ENCODE measurements at places on chromosomes 7 and 10.

DNA sequence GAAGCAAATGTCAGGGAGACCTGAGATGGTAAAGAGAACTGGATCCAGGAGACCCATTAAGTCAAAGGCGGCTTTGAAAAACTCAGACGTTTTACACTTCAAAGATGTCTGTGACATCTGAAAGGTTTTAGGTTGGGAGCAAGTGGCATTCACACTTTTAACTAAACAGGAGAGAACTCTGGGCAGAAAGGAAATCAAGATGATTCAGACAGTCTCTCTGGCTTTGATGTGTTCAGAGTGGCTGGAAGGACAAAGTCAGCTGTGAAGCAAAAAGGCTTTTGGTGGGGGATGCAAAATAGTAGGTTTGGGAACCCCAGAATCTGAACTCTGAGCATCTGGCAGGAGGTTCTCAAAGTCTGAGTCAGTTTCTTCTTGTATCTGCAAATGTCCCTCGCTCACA, 66.6 kb downstream of the PRKCQ start:
- DNase-seq: no peak

DNA sequence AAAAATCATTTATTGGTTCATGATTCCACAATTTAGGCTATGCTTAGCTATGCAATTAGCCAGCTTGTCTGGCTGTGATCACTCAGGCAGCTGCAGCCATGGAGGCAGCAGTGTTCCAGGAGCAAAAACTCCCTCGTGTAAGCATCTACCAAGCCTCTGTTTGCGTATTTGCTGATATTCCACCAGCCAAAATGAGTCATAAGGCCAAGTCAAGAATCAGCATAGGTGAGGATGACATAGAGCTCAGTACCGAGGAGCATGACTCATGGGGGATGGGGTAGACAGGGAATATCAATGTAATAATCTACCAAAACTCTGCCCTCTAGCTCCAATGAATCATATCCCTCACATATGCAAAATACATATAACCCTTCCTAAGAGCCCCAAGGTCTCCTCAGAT, 63.3 kb downstream of the IMMP2L start:
- DNase-seq: no peak

GRCh38 chr10:70601746-70602145, 795 bp downstream of the PRF1 start:
- no peak for DNase-seq

DNA sequence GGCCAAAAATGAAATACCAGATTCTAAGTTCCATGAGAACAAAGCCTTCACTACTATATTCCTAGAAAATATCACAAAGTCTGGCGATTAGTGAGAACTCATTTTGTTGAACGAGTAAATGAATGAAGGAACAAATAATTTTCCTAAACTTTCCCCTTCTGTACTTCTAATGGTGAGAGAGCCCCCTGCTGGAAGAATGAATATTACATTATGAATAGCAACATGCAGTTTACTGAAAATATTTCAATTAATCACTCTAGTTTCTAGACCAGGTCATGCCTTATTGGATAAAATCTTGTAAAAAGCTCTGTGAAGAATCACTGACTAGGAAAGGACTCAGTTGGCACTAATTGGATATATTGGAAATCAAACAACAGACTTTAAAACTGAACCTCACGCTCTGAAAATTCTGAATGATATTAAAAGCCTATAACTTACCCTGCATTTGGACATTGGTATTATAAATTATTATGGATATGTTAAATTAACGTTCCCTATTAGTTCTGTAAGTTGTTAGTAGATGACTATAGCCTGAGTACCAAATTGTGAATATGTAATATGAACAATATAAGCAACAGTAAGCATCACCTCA, 32.4 kb upstream of the MTPN start:
- no peak for DNase-seq

DNA sequence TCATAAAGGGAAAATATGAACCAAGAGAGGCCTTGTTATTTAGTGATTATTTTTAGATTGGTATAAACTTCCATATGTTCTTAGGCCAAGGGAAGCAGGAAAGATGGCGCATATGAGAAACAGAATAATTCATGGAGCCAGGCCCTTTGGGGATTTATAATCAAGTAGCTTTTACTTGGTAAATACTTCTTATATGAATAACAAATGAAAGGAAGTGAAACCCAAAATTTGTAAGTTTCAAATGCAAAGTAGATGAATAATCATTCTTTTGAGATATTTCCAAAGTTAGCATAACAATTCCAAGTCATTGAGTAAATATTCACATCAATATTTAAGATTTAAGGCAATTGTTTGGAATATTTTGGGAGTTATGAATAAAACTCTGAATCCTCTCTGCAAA, 13.9 kb upstream of the OPTN start:
- no peak for DNase-seq

DNA sequence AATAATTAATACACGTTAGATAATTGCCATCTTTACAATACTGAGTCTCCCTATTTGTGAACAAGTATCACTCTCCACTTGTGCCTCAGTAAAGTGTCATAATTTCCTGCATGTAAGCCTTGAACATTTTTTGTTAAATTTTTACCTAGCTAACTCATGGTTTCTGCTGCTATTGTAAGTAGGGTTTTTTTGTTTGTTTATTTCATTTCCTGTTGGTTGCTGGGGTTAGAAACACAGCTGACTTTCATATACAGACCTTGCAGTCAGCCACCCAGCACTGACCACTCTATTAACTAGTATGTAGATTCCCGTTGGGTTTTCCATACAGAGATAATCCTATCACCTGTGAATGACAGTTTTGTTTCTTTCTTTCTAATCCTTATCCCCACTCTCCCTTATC, 133.3 kb downstream of the MPP7 start:
- DNase-seq: no peak

- no peak for DNase-seq
These were observed 273.6 kb upstream of the PODXL start for GRCh38 chr7:131829947-131830558.

DNA sequence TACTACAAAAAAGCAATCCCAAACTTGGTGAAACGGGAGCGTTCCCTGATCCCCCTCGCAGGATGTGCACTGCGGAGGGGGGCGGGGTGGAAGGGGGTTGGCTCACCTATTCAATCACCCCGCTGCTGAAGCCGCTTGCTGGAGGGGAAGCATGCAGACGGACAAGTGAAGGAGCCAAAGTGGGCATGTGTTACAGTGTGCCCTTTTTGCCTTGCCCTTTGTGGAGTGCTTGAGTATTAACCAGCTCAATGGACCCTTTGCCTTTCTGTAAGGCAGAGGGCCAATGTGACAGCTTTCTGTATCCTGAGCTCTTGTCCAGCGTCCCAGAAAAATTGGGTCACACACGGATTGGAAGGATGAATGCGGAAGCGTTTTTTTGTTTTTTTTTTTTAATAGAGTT, 348.9 kb upstream of the NPSR1 start:
- no peak for DNase-seq

- no peak for DNase-seq
These were observed 46.1 kb upstream of the MTPN start for GRCh38 chr7:136023134-136023869.
